ENCODE measurements at places on chromosomes 7 and 10.

GRCh38 chr10:124705381-124705740 lies 38.8 kb downstream of the FAM53B start:
- no peak for DNase-seq

- no peak for DNase-seq
Observed at GRCh38 chr7:31271641-31272405, 68.7 kb downstream of the NEUROD6 start.

GRCh38 chr10:7092603-7093002 lies 318.2 kb downstream of the SFMBT2 start:
- DNase-seq: no peak

- no peak for DNase-seq
Observed at GRCh38 chr10:30637881-30638467, 8.4 kb upstream of the LYZL2 start.

DNA sequence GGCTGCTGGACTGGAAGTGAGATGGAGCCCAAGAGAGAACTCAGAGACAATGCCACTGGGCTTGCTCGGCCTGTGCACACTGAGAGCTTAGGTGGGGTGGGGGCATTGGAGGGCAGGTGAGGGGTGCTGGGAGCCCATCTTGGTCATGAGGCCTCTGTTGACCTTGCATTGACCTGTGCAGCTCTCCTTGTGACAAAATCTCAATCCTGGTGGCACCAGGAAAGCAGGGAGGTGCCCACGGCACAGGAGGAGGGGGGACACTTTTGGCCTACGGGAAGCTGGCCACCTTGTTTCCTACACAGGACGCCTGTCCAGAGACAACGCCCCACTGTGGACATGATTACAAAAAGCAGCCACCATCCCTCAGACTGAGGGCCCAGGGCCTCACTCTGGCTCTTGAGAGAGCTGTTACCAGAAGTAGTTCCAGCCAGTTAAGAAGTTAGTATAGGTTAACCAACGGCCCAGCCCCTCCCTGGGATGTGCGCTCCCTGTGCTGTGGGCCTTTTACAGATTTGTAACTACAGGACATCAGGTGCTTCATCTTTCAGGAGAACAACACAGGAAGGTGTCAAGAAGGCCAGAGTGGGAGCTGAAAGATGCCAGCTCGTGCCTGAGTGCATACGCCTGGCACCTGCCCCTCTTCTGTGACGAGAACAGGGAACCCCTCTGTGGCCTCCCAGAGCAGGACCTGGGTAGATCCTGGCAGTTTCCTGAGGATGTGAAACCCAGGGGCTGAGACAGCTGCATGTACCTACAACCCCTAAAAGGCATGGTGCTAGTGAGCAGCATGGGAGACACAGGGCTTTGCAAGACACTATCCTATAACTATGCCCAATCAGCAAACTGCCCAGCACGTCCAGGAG lies 10.3 kb downstream of the PKD1L1 start:
- DNase-seq: no peak

GRCh38 chr7:50369143-50370026 lies 64.9 kb downstream of the IKZF1 start:
- no peak for DNase-seq

Measured in T-helper 2 cell (primary cell).